ENCODE measurements at places on chromosomes 1 and 21.

- DNase-seq = peak; percentile 66
Observed at GRCh38 chr1:174258148-174258550, 98.8 kb downstream of the RABGAP1L start.

GRCh38 chr1:160460683-160461287, 60.4 kb downstream of the VANGL2 start:
- no peak for DNase-seq

- no peak for DNase-seq
Observed at GRCh38 chr1:179327196-179327595, 33.6 kb downstream of the SOAT1 start.

GRCh38 chr1:161080441-161081405, 8.6 kb downstream of the NECTIN4 start:
- no peak for DNase-seq

DNA sequence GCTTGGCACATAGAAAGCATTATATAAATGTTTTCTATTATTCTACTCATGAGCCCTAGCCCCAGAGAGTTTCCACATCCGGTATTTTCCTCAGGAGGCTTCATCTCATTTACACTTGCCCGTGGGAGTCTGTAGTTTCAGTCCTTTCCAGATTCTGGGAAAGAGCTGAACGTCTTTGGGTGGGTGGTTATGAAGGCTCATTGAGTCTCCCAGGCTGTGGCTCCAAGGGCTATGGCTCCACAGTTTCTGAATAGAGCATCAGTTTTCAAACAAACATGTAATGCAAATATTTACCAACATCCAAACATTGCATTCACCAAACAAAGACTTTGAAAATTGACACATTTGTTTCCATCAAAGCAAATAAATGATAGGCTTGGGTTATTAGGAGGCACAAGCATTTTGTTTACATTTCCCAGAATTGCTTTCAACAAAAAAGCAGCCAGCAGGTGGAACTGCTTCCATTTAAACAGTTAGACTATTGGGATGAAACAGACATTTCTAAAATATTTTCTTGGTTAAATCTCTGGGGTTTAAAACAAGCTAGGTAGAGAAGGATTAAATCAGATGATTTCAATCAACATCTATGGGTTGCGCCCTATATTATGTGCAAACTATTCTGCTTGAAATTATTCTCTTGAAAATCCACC, 1.3 kb upstream of the LEMD1 start:
- DNase-seq = no peak

- DNase-seq = no peak
Observed at GRCh38 chr1:84720221-84720780, 30.0 kb upstream of the SSX2IP start.

GRCh38 chr1:15584489-15585363, at the start of gene AGMAT:
AGMAT (minus strand) TSS chr1:15585051; CDS start chr1:15584967, 84 bp downstream.
- peak; percentile 41 for DNase-seq

DNA sequence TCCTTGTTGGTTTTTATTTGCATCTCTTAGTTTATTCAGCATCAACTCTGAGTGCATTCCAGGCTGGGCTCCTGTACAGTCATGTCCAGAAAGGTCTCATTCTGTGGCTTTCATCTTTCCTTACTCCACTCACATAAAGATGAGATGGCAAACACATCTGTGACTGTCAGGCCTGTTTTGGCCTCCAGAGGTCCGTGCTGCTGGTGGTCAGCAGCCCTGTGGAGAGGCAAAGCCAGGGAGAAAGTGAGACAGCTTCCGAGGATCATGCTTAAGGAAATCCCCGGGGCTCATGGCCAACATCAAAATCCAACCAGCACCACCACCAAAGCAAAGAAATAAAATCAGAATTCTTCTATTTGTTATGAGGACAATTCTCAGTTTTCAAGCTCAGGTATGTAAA, 96.1 kb upstream of the HIVEP3 start:
- no peak for DNase-seq

DNA sequence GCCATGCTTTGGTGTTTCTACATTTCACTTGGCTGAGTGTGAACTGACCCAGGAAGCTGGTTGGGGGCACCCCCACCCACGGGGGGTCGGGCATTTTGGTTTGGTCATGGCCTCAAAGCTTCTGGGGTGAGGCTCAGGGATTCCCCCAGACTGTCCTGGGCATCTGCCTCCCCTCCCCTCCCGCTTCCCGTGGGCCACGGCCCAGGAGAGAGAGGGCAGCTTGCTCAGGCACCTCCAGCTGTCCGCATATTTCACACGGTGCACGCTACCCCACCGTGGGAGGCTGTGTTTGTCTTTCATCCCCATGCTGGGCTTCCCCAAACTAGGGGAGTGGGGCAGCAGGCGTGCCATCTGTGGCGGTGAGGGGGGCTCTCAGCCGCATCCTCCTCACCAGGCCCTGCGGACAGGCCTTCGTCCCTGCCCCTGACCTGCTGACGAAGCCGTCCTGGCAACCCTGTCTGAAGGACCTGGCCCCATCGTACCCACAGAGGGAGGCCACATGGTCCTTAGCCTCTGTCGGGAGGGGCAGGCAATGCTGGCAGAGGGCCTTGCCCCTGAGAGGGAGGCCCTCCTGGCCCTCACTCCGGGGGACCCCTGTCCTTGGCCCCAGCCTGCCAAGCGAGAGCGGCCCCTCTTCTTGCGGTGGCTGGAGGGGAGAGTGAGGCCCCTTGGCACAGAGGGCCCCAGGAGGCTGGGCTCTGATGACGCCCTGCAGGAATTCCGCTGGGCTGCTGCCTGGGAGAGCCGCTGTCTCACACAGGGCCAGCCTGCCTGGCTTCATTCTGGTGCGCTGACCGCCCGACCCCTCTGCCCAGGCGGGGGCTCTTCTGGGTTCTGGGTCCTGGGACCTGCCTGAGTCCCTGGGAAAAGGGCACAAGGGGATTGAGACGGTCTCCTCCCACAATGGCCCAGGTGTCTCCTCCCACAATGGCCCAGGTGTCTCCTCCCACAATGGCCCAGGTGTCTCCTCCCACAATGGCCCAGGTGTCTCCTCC, 22.1 kb downstream of the TP73 start:
- DNase-seq = no peak

- no peak for DNase-seq
Observed at GRCh38 chr1:158246650-158247049, 7.6 kb upstream of the CD1A start.

DNA sequence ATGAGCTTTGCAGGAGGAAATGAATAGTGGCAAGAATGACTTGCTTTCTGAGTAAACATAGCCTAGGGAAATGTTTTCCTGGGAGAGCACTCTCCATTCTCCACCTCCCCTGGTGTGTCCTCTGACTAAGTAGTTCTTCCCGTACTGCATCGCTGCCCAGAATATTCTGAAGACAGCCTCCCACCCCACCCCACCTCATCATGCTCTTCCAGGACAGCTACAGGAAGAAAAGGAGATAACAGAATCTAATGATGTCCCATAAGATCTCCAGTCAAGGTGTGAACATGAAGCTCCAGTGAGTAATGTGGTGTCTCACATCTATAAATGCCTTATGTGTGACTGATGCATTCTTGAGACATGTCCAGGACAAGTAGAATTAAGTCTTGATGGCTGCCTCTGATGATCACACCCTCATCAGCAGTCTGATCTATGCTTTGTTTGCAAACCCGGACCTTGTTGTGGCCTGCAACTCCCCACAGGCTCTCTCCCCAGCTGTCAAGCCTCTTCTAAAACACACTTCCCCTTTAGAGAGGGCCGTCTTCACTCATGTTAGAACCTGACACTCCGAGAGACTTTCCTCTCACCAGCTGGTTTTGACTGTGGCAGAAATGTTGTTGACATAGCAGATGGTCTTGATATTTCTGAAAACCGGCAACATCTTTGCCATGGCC, 183.0 kb downstream of the CYYR1 start:
- DNase-seq = no peak

- DNase-seq = peak; percentile 28
Observed at GRCh38 chr1:180213401-180214170, 16.5 kb upstream of the LHX4 start.

- DNase-seq = no peak
Observed at GRCh38 chr1:60063561-60063960, 10.0 kb downstream of the C1orf87 start.

DNA sequence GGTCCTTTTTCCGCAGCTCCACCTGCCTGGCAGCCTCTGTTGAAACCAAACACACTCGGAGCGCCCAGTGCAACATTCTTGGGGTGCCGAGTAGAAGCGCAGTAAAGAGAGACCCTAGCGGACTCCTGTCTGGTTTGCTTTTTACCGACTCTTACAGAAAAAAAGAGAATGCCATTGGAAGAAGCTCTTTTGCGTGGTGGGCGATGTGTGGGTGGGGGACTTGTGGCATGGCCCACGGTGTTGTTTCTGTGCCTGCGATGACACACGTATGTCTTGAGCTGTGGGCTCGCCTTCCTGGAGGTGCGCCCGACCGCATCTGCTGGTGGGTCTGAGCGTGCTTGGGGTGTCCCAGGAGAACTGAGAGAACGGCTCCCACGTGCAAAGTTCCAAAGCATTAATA, 7.3 kb upstream of the BARHL2 start:
- no peak for DNase-seq

- DNase-seq = no peak
Observed at GRCh38 chr1:207820568-207821463, 69.0 kb downstream of the CD46 start.

Measured in AML-193 (cell line).